ENCODE measurements at places on chromosomes 2 and 18. TPM values are rescaled to one million over a fixed set of nuclear protein-coding genes. Genes with fewer than 3 reads are reported as not detected.

The CYS1 gene
- total RNA-seq, result 13.5 TPM

The GAL3ST2 gene
- total RNA-seq, result 2.2 TPM

The MARCHF4 gene
- total RNA-seq, result not detected

The GPR55 gene
- total RNA-seq, result not detected

The TUBA3D gene
- total RNA-seq, result not detected

The CFAP65 gene
- not detected for total RNA-seq

The KRTCAP3 gene
- total RNA-seq, result 0.68 TPM

The GPR75 gene
- 6.7 TPM for total RNA-seq

The REG1B gene
- total RNA-seq, result not detected

The MC4R gene
- total RNA-seq, result not detected

The APOB gene
- total RNA-seq, result 6.1 TPM

The SRD5A2 gene
- total RNA-seq, result not detected

The CELF4 gene
- not detected for total RNA-seq

The NLRC4 gene
- 0.81 TPM for total RNA-seq

The GULP1 gene
- total RNA-seq, result 64.0 TPM

The IL1R2 gene
- 18.3 TPM for total RNA-seq

The MDH1B gene
- total RNA-seq, result not detected

The CD8A gene
- 3.4 TPM for total RNA-seq

The TTC39C gene
- total RNA-seq, result 13.5 TPM

The LRRFIP1 gene
- total RNA-seq, result 244 TPM

The PROKR1 gene
- total RNA-seq, result not detected

The LCT gene
- not detected for total RNA-seq

The DQX1 gene
- 1.9 TPM for total RNA-seq

The SP9 gene
- total RNA-seq, result not detected

The COL3A1 gene
- 875 TPM for total RNA-seq

The OTOF gene
- total RNA-seq, result not detected

The C2orf76 gene
- 2.2 TPM for total RNA-seq

The CD207 gene
- total RNA-seq, result 0.27 TPM

The CAPN13 gene
- total RNA-seq, result not detected

The C2orf66 gene
- not detected for total RNA-seq

The SCN7A gene
- total RNA-seq, result 3.0 TPM

The CPLX4 gene
- total RNA-seq, result not detected

Measured in thoracic aorta (tissue), 2 donors.